ENCODE measurements at places on chromosomes 13 and 19. TPM values are rescaled to one million over a fixed set of nuclear protein-coding genes. Genes with fewer than 3 reads are reported as not detected.

The MCEMP1 gene
- not detected for total RNA-seq

DNA sequence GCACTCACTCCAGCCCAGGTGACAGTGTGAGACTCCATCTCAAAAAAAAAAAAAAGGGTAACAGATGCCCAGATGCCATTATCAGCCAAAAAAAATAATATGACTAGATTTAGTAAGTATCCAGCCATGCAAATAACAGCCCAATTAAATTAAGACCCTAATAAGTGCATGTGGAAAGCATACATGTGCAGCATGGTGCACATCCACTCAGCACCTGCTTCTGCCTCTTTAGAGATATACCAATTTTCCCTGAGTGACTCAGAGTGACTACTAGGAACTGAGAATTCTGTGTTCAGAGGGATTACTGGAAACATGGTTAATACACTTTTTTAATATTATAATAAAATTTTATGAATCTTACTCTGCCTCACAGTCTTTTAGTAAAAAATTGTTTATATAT, 29.8 kb upstream of the ZNF675 start:
- no peak overlapping the region for H3K27ac ChIP-seq
- H3K4me3 ChIP-seq = no peak overlapping the region
- no peaks in the 10 kb centered on the region for H3K4me1 ChIP-seq
- H3K36me3 ChIP-seq = no peaks in the 10 kb centered on the region
- H3K27me3 ChIP-seq = no peaks in the 10 kb centered on the region
- no peak for DNase-seq

DNA sequence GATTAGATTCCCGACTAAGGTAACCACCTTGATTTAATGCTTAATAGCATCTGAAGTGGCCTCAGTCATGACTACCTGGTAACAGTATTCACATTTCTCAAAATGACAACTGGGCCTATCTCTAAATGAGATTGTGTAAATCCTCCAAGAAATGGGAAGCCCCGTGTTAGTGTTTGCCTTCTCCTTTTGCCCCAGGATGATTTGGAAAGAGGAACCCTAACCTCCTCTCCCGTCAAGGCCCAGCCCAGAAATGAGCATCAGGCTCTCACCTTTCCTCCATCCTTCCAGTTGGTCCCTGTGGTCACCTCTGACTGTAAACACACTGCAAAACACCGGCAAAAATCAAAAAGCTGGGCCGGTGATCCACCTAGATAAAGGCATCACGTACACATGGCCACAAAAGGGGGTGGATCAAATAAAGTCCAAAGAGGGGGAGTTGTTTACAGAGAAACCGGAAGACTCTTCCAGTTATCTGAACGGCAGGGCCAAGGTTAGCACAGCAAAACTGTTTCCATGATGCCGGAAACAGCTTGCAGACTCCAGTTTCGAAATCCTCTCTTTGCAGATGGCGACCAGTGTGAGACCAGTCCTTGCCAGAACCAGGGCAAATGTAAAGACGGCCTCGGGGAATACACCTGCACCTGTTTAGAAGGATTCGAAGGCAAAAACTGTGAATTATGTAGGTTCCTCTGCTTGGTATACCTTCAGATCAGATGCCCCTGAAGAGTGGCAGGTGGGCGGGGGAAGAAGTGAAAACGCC, 16.4 kb downstream of the F10 start:
- no peaks in the 10 kb centered on the region for H3K36me3 ChIP-seq
- no peaks in the 10 kb centered on the region for H3K27me3 ChIP-seq
- H3K4me3 ChIP-seq = no peak overlapping the region
- H3K4me1 ChIP-seq = peaks cover 1% of the 10 kb centered on the region
- DNase-seq = peak; percentile 38

The PLIN4 gene
- total RNA-seq = 23.6 TPM
